ENCODE measurements at places on chromosomes 4 and X.

DNA sequence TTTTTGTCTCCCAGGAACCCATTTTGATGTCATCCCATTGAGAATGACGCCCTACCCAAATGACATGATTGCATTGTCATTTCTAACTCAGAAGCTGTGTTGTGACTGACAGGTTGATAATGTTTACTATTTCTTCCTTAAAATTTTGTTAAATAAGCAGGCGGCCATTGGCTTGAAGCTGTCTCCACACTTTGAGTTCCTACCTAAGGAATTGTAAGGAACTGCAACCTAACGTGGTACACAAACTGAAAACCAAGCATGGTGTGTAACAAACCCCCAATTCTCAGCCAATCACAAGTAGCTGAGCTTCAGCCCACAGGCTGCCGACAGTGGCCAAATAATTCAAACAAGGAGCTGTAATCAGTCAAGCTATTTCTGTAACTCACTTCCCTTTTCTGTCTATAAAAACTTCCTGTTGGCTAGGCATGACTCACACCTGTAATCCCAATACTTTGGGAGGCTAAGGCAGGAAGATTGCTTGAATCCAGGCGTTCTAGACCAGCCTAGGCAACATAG is 2.9 kb upstream of the MND1 start:
- no peak for DNase-seq

GRCh38 chrX:149631234-149632165 is at the start of gene TMEM185A:
TSS of gene TMEM185A (minus strand) at chrX:149631792. CDS start at chrX:149631580, 212 bp downstream.
- DNase-seq, result peak; percentile 83

DNA sequence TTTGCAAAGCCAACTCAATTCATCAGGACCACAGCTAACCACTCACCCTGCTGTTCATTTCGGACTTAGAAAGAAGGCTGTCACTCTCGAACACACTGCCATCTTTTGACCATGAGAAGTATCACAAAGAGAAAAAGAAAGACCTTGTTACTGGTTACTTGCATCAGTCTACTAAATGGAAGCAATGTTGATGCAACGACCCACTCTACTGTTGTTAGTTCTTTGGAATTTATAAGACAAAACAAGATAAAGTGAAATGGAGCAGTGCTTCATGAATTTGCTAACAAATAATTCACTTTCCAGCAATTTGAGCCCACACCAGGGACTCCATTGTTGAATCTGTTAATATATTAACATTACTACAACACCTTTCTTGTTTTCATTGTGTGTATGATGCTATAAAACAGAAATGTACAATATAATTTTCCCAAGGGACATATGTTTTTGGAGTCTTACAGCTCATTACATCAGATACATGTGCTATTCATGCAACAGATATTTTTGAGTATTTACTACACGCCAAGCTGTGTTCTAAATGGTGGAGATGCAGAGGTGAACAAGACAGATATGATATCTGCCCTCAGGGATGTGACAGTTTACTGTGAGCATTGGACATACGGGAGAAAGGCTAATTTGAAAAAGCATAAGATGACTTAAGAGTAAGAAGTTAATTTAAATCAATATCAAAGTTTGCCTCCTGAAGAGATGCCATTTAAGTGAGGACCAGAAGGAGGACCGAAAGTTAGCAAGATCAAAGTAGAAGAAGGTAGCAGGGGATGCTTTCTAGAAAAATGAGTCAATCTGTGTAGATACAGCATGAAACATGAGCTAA is 87.2 kb downstream of the AREG start:
- DNase-seq, result no peak

- no peak for DNase-seq
Measured at GRCh38 chr4:3702561-3703221, 63.5 kb upstream of the ADRA2C start.

DNA sequence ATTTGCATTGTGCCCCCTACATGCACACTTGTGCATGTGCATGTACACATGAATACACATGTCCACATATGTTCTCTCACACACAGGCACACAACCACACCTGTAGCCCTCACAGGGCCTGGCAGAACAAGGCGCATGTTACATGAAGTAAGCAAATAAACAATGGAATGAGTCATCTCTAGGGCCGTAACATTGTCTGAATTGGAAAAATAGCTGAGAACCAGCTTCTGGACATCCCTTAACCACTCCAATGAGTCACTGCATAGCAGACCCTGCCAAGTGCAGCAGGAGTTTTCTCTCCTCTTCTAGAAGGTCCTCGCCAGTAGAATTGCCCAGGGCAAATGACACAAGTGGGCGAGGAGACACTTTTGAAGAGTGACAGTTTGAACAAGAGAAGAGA is 66.1 kb downstream of the MAGEA10 start:
- DNase-seq, result no peak

- no peak for DNase-seq
Measured at GRCh38 chrX:49237060-49237459, 1.8 kb downstream of the CCDC22 start.

DNA sequence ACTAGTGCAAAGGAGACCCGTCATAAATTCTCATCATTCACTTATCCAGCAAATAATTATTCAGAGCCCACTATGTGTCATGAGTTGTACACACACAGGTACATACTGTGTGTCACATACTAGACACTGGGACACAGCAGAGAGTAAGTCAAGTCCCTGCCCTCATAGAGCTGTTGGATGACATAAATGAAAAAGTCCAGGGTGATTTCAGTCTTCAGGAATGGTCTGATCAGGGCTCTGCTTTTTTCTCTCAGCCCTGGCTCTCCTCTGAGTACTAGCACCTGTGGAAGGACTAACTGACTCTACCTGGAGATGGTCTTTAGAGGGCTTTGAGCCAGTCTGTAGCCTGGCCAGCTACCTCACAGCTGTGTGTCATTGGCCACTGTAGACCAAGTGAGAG is 198.0 kb upstream of the LEF1 start:
- no peak for DNase-seq

DNA sequence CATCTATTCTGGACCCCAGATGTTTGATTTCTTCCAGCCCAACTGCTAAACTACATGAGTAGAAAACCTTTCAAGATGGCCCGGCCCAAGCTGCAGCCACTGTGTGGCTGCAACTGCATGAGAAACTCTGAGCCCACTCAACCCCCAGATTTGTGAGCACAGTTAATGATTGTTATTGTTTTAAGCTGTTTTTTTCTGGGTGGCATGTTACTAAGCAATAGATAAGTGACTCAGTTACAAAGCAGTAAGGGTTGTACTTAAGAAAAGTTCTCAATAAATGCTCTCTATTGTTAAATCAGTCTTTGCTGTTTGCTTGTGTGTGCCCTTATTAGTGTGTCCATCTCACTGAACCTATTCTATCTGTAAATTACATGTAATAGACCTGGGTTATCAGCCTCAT is 51.8 kb downstream of the GC start:
- no peak for DNase-seq

DNA sequence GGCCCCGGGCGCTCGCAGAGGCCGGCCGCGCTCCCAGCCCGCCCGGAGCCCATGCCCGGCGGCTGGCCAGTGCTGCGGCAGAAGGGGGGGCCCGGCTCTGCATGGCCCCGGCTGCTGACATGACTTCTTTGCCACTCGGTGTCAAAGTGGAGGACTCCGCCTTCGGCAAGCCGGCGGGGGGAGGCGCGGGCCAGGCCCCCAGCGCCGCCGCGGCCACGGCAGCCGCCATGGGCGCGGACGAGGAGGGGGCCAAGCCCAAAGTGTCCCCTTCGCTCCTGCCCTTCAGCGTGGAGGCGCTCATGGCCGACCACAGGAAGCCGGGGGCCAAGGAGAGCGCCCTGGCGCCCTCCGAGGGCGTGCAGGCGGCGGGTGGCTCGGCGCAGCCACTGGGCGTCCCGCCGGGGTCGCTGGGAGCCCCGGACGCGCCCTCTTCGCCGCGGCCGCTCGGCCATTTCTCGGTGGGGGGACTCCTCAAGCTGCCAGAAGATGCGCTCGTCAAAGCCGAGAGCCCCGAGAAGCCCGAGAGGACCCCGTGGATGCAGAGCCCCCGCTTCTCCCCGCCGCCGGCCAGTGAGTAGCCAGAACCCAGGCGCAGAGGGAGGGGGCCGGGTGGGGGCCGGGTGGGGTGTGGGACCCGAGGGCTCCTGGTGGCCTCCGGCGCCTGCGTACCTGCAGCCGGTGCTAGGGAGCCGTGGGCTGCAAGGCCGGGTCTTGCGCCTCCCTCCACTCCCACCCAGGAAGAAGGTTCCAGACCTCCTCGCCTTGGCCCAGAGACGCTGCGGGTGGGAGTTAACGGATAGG is 534 bp downstream of the MSX1 start:
- DNase-seq, result no peak

- no peak for DNase-seq
Measured at GRCh38 chrX:29496636-29497180, 718.7 kb upstream of the MAGEB2 start.

- DNase-seq, result no peak
Measured at GRCh38 chrX:24412637-24413363, 52.3 kb upstream of the PDK3 start.
